ENCODE measurements at places on chromosomes 4 and X. TPM values are rescaled to one million over a fixed set of nuclear protein-coding genes. Genes with fewer than 3 reads are reported as not detected.

SERTM2 gene
- total RNA-seq = not detected

MUC7 gene
- total RNA-seq = not detected

AFM gene
- not detected for total RNA-seq

CT45A1 gene
- not detected for total RNA-seq

FHIP1A gene
- total RNA-seq = 2.7 TPM

PRRG3 gene
- not detected for total RNA-seq

SPACA5 gene
- total RNA-seq = not detected

EFHC2 gene
- total RNA-seq = 0.41 TPM

CEP135 gene
- 17.3 TPM for total RNA-seq

DUX4 gene
- not detected for total RNA-seq

MGARP gene
- total RNA-seq = 0.31 TPM

DNA sequence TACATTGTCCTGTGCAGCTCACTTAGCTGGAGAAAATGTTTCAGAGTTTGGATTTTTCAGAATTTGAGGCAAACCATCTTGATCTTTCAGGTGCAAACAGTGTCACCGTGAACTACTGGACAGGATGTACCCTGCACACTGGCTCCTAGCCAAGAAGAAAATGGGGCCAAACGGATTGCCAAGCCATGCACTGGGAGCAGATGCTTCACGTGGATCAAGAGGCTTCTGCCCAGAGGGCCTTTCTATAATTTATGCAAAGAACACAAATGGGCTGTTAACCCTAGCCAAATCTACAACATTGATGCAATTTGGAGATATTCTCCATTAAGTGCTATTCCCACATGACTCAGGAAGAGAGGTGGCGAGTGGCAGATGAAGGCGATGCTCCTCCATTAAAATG, 46.9 kb upstream of the ATP8A1 start:
- DNase-seq = no peak

DNA sequence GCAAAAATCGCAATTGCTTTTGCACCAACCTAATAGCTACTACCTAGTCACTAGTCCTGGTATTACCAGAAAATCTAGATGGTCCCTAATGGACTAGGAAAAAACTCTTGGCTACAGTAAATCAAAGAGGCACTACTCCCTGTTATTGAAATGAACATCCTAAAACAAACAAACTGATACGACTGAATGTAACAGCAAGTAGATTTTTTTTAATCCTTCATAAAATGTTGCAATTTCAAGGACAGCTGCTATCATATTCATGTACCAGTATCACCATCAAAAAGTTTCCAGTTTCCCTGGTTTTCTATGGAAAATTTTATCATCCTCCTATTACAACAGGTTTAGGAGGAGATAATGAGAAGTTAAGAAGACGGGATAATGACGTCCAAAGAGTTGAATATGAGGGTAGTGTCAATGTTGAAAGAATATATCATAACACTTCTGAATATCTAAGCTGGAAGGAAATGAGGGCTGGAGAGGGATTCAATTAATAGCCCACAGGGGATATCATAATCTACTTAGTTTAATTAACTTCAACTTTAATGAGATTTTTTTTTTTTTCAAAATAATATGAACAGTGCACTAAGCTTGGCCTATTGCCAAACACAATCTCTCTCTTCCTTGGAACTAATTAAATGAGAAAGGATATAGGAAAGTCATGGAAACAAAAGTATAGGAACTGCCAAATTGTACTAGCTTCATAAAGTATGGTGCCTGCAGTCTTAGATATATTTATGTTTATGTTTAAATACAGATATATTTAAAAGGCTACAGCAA, 94.8 kb upstream of the SMIM10 start:
- DNase-seq = no peak

DNA sequence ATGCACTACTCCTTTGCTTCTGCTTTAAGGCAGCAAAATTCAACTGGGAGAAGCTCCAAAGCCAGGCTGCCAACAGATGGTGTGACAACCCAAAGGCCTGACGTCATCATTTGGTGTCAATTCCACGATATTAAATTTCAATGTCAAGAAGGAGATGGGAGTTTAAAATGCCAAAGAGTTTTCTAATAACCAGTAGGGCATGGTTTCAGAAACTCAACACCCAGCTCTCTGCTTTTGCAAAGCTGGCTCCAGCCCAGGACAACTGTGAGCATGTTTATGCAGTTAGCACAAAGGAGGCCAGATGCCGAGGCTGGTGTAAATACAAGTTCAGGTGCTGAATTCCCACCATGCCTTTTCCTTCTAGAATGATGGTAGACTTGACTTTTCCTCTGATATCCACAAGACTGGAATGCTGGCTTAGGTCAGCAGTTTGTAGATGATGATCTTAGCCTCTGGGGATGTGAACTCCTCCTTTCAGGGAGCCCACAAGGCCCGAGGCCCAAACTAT, 67.3 kb downstream of the AFAP1 start:
- DNase-seq = no peak

DNA sequence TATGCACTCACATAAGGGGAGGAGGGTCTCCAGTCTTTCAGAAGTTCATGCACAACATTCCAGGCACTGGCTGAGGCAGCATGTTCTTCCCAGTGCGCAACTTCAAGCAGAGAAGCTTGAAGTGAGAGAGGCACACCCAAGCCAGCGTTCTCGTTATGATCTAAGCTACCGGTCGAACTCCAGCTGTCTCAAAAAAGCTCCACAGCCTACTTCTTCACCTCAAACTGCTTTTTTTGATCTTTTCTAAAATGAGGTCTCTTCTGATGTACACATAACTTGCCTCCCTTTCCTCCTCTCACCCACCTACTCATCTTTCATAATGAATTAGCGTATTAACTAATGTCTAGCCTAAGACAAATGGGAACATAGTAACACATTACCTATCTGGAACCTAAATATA, 25.3 kb downstream of the GPC4 start:
- no peak for DNase-seq

GRCh38 chr4:168667921-168668320, 171.1 kb downstream of the PALLD start:
- DNase-seq = no peak

DNA sequence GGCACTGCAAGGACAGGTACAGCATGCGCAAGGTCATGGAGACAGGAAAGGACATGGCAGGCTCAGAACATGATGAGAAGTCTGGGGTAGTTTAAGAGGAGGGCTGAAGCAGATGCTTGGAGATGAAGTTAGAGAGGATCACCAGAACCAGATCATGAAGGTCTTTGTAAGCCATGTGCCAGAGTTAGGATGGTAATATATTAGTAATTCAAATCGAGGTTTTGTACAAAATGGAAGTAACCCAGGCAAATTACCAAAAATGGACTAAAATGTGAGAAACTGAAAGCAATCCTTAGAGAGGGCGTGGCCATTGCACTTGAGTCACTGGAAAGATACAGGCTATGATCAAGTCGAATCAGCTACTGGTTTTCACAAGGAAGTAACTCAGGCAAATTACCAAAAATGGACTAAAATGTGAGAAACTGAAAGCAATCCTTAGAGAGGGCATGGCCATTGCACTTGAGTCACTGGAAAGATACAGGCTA, 13.5 kb downstream of the RXFP1 start:
- DNase-seq = no peak

GRCh38 chr4:174713821-174714220, 115.2 kb downstream of the GLRA3 start:
- DNase-seq = no peak

GRCh38 chrX:154420402-154420756, 8.1 kb upstream of the ATP6AP1 start:
- no peak for DNase-seq

- no peak for DNase-seq
These were observed 252.3 kb downstream of the NLGN4X start for GRCh38 chrX:5976332-5976731.

GRCh38 chrX:110004731-110005369, 1.9 kb downstream of the TMEM164 start:
- no peak for DNase-seq

DNA sequence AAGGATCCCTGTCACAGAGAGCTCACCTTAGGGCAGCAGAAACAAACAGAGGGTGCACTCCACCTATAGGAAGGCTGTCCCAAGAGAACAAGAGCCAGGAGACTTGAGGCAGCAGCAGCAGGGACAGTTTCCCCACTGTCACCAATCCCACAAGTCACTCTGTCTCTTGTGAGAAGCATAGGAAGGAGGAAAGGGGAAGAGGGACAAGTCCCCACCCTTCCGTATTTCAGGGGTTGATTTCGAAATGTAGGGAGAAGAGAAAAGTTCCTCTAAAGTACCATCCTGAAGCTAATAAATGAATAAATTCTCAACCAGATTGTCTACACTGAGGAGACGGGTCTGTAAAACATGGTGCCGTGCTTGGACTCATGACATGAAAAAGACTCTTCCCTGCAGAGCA, 9.5 kb upstream of the TLR8 start:
- no peak for DNase-seq

GRCh38 chr4:73021634-73022033, 47.9 kb downstream of the COX18 start:
- no peak for DNase-seq

GRCh38 chr4:184599492-184600135, 49.6 kb downstream of the CASP3 start:
- DNase-seq = no peak

GRCh38 chr4:20676501-20677197, 23.6 kb upstream of the PACRGL start:
- DNase-seq = no peak

DNA sequence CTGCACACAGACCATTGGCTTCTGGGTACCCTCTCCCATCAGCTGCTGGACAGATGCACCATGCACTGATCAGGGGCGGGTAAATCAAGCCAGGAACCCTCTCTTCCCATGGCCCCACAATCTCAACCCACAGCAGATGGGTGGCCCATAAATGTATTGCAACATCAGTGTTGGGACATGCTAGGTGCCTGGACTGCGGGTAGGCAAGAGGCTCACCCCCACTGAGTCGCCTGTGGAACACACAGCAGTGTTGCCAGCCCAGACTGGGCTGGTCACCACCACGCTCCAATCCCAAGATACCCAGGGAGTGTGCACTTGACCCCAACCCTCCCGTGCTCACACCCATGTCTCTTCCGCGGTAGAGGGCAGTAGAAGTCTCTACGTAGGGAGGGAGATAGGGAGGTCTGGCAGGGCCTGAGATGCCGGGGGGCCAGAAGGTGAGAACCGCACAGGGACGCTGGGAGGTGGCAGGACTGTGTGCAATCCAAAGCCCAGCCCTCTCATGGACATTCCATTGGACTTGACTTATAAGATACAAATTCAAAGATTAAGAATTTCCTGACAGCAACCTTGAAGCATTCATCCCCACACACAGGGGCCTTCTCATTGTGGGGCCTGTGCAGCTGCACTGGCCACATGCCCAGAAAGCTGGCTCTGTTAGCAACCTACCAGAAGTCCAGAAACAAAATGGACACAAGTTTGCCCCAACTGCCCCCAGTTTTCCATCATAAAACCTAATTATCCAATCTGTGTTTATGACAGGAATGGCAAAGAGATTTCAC, 183.7 kb downstream of the NSUN7 start:
- no peak for DNase-seq

DNA sequence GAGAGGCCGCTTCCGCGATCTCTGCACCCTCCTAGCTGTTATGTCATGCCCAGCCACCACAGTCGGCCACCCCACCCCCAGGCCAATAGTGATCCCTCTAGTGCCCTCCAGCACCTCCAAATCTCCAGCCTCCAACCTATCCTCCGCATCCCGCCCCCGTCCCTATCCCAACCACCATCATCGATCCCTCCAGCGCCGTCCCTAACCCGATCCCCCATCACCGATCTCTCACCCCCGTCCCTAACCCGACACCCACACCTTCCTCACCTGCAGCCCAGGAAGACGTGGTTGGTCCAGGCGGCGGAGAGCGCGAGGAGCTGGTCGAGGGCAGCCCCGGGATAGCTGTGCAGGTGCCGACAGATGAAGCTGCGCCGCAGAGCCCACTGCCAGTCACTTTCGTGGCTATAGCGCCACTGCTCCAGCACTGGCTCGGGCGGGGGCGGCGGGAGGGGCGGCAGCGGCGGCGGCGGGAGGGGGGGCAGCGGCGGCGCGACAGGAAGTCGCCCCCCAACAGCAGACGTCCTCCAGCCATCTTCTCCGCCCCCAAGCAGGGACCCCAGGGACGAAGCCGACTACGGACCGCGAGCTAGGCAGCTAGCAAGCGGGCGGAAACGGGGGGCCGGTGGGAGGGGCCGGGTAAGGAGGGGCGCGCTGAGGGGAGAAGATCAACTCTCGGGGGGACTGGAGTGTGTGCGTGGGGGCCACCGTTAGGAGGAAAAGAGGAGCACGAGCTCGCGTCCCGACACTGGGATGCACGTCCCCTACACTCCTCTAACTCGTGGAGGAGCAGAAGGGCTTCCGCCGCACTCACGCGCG, 552 bp downstream of the NKRF start:
- peak; percentile 32 for DNase-seq

DNA sequence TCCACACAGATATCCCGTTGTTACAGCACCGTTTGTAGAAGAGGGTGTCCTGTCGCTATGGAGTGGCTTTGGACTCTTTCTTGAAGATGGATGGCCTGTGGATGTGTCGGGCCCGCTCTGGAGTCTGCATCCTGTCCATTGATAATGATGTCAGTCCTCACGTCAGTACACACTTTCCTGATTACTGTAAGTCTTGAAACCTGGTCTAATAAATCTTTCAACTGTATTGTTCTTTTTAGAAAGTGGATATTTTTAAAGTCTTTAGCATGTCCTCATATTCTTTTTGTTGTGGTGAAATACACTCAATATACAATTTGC, 14.9 kb downstream of the MSANTD1 start:
- no peak for DNase-seq

GRCh38 chr4:112377171-112377570, 80.0 kb downstream of the ALPK1 start:
- no peak for DNase-seq

- DNase-seq = no peak
These were observed 73.0 kb upstream of the WDFY3 start for GRCh38 chr4:85039526-85039925.

- DNase-seq = no peak
These were observed 1.2 kb upstream of the EFHC2 start for GRCh38 chrX:44344687-44345086.

- no peak for DNase-seq
These were observed 2.0 kb downstream of the GJB1 start for GRCh38 chrX:71225009-71225408.

GRCh38 chr4:74308215-74308614, at the start of gene EPGN:
Gene EPGN (plus strand): TSS chr4:74308470. CDS start chr4:74308534, 64 bp downstream.
- DNase-seq = no peak

DNA sequence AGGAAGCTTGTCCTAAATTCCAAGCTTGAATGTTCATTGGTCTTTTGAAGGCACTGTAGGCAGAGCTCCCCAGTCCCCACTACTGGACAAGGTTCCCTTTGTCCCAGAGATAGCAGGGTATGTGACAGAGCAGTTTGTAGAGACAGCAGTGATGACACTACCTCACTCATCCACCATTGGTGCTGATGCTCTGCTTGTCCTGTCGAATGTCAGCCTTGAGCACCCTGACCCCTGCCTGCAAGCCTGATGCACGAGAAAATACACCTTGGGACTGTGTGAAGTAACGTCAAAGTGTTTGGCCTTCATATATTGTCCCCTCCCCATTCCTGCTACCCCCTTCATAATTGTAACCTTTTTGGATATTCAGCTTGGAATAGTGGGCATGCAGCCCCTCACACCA, 188.9 kb upstream of the EOLA2 start:
- DNase-seq = no peak

GRCh38 chr4:107838861-107839565, 14.3 kb downstream of the SGMS2 start:
- no peak for DNase-seq

GRCh38 chr4:64870558-64870957, 461.3 kb upstream of the TECRL start:
- DNase-seq = no peak

Measured in activated naive CD4-positive, alpha-beta T cell treated with anti-CD3 and anti-CD28 coated beads, Interleukin-2, amount 50 U/mL, for 72 hours (primary cell).